ENCODE measurements at places on chromosomes 7 and 10.

DNA sequence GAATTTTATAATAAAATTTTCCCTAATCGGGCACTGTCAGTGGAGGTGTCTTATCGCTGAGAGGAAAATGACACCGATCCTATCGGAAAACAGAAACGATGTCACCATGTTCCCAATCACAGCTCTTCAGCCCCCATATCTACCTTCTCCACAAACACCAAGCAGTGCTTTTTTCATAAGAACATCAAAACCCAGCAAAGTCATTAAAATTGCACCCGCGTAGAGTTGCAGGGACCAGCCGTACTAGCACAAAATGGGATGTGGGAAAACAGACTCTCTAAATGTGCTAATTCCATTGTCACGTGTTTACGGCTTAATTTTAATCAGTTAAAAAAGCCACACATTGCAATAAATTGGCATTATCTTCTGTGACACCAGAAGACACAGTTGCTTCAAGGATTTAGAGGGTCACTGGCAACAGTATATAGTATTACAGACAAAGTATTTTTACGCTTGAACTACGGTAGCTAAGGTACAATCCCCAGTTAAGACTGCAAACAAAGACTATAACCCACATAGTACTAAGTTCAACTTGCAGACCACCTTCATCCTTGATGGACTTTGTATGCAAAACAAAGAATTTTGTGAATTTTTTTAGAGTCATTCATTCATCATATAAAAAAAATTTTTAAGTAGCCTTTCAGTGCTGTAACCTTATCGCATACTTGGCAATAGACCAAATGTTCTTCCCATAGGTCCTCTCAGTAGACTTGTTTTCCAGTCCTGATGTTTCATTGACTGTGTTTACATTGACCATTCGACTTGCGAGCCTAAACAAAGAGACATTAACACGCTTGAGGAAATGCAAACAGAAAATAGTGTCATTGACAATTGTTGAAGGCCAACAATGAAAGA lies 116.0 kb downstream of the VTI1A start:
- no peak for DNase-seq

DNA sequence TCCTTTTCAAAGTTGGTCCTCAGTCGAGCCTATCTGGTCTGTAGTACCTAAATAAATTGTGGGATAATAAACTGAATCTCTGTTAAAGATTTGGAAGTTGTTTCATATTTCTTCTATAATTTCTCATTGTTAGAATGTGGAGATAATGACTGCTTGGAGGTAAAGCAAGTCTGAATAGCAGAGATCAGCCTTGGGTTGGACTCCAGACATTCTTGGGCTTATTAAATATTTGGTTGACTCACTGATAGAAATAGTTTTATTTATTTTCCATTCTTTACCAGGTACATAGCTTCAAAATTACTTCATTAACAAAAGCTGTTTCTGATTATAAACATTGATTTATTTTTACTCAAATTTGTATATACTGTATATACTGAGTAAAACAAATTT lies 34.3 kb downstream of the TPST1 start:
- no peak for DNase-seq

GRCh38 chr10:103663236-103663635 lies 169.7 kb downstream of the NEURL1 start:
- DNase-seq, result no peak

DNA sequence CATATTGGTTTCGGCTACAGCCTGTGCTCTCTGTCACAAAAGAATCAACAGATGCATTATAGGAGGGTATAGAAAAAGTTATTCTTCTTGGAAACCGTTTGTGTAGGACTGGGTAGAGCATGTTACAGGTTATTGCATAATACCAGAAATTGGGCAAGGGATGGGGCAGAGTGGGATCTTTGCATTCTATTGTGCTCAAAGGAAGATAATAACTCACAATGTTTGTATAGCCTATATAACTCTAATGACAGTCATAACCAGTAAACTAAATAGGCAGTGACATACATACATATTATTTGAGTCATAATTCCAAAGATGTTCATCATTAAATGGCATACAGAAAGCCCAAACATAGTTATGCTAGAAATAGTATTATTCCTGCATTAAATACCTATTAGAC lies 179.7 kb downstream of the XPNPEP1 start:
- DNase-seq, result no peak

GRCh38 chr7:32108651-32109050 lies 38.4 kb upstream of the PDE1C start:
- no peak for DNase-seq

DNA sequence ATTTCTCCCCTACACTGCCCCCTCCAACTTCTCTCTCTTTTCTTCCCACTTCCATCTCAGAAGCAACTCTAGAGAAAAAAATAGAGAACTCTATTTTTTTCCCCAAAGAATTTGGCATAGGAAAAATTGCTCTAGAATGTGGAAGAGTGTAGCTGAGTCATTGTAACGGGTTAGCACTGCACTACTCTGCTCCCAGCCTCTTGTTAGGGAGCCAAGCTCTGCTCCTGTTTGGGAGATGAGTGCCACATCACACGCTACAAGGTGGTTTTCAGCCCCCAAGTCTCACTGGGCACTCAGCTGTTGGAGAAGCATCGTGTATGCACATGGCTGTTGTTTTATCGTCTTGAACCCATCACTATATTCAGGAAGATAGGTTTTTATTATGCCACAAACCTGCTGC lies 136.4 kb downstream of the BMPER start:
- DNase-seq, result no peak

GRCh38 chr7:147298611-147299043 lies 1182.0 kb downstream of the CNTNAP2 start:
- DNase-seq, result no peak

DNA sequence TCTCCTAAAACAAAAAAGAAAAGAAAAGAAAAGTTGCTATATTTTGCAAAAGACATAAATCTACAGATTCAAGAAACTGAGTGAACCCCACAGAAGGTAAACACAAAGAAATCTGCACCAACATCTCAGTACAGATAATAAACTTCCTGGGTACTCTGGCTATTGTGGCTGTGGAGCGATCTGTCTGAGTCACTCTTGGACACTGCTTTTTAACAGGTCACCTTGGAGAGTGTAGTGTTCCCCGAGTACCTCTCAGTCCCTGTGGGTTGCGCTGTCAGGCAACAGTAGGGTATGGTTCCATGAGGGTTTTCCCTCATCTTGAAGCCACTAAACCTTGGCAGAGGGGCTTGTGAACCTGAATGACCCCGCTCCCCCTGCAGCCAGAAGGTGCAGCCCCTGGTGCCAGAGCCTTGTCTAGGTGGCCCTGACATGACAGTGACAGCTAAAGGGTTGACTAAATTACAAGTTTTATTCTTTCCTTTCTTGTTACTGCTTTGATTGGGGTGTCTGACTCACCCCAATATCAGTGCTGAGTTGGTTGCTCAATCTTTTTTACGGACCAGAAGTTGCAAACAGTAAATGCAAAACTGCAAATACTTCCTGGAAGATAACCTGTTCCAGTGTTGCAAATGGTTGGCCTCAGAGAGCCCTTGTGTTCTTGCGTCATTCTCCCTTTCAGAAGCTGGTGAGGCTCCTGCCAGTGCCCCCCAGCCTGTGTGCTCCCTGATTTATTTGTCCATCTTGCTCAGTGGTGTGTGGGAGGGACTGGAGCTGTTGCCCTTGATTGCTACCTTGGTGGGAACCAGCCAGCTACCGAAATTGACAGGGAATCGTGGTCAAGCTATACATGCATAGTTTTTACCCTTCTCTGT lies 30.6 kb downstream of the POR start:
- DNase-seq, result no peak

DNA sequence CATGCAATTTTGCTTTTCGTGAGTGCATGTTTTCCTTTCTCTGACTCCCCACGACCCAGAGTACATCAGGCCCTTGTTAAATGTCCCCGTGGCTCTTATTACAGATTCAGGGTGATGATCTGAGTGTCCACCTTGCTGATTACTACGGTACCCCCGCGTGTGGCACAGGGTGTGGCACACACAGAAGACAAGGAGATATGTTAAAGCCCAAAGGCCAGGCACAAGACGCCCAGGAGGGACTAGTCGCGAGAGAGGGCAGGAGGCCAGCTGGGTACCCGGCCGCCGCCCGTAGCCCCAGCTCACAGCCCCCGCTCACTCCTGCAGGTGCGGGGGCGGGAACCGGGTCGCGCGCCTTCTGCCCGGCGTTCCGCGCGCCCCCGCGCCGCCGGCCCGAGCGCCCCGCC lies 281 bp upstream of the EXOC6 start:
- no peak for DNase-seq

DNA sequence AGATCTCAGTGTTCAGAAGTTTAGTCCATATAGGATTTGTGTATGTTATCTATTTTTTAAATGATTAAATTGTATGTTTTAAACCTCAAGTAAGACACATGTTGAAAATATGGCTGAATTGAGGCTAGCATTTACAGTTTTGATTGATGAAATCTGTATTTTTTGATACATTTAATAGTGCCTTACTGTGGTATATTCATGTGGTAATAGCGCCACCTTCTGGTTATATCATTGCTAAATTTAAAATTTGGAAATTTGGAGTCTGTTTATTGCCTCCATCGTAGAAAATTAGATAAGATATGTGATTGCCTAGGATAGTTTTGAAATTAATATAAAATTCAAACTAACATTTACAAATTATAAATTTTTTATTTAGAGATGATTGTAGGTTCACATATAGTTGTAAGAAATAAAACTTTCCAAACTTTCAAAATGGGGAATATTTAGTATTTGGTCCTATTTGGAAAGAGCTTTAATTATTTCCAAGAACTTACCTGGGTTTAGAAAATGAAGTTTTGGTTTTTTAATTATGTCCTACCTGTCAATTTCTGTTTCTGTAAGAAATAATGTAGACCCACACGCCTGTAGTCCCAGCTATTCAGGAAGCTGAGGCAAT lies 19.1 kb upstream of the ARMS2 start:
- DNase-seq, result peak; percentile 31

- DNase-seq, result no peak
These were observed 825.9 kb upstream of the IGFBP3 start for GRCh38 chr7:46746695-46747687.

DNA sequence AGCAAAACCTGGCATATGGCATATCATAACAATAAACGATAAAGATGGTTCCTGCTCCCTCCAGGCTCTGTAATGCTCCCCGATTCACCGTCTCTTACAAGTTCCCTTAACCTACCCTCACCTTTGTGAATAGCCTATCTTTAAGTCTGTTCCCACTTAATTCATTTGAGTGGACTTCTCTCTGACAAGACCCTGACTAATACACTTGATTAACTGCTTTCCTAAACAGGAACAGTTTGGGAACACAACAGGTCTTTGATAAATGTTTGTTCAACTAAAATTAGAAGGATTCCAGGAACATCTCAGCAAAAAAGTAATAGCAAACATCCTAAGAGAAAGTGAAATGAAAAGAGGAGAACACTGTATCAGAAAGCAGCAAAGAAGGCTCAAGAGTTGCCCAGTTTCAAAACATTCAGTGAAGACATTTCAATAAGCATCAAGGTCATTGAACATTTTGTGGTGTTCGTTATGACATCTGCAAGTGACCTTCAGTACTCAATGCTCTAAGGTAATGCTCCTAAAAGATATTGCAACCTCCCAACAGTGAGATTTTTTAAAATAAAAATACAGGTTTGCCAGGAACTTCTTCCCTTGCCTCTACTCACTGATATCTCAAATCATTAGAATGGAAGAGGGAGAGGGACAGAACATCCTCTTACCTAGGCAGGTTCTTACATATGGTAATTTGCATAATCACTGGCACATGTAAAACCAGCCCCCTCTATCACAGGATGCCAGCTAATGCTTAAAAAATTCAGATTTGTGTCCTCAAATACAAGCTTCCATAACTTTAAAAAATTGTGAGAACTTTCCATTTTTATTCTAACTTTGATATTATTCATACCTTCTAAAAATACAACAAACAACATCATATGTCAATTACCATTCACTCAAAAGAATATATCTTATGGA lies 11.4 kb upstream of the ARHGAP12 start:
- no peak for DNase-seq

DNA sequence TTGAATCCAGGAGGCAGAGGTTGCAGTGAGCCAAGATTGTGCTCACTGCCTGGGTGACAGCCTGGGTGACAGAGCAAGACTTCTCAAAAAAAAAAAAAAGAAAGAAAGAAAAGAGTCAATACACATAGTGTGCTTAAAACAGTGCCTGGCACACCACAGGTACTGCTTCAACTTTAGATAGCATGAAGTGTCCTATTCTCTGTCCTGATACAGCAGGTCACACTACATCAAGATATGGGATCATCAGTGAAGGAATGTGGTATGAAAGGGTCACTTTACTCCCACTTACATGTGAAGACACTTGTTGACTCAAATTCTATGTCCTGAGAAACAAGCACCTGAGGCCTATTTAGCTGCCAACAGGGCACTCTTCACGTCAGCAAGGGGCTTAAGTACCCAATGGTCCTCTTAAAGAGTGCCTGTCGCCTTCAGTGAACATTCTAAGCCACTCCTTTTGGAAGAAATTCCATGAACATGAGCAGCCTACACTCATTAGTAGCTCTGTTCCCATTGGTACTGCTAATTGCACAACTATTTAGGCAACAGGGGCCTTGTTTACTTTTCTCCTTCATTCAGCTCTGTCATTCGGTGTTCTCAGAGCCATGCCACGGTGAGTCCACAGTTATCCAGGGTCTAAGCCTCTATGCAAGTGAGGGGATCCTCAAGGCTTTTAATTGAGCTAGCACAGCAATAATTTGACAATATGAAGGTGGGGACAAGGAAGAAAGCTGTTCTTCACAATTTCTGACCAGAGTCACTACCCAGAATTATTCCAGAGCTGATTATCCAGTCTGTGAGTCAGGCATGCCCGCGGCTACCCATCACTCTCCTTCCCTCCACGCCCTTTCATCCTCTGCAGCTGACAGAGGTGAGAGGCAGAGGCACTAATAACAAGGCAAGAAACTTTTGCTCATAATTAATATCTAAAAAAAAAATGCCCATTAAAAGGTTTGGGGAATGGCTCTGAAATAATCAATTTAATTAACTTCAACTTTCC lies 56.6 kb upstream of the PTN start:
- DNase-seq, result no peak

DNA sequence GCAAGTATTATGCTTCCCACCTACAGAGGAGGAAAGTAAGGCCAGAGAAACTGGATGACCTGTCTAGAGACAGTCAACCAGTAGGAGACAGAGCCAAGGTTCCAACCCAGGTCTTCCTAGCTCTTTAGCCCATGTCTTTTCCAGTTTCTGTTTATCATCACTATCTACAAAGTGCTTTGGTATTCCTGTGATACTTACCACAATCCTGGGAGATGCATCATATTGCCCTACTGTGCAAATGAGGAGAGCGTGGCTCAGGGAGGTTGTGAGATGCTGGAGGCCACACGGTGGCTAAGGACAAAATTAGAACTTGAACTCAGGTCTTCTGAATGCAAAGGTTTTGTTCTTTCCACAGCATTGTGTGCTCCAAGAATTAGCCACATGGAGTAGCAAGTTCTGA lies 11.2 kb upstream of the PLEKHA1 start:
- DNase-seq, result no peak

Measured in NCI-H2171 (cell line).